Left ventricle myocardium inferior (tissue), 1 donor: ENCODE measurements at places on chromosomes 4 and X. TPM values are rescaled to one million over a fixed set of nuclear protein-coding genes. Genes with fewer than 3 reads are reported as not detected.
A peak's percentile ranks its signal among the peaks of the same experiment; 100 is the strongest.

GRCh38 chr4:23006756-23007155, 314.0 kb downstream of the GBA3 start:
- H3K27ac ChIP-seq: no peak overlapping the region
- no peak overlapping the region for H3K4me3 ChIP-seq
- H3K27me3 ChIP-seq: no peaks in the 10 kb centered on the region
- no peak for DNase-seq

DNA sequence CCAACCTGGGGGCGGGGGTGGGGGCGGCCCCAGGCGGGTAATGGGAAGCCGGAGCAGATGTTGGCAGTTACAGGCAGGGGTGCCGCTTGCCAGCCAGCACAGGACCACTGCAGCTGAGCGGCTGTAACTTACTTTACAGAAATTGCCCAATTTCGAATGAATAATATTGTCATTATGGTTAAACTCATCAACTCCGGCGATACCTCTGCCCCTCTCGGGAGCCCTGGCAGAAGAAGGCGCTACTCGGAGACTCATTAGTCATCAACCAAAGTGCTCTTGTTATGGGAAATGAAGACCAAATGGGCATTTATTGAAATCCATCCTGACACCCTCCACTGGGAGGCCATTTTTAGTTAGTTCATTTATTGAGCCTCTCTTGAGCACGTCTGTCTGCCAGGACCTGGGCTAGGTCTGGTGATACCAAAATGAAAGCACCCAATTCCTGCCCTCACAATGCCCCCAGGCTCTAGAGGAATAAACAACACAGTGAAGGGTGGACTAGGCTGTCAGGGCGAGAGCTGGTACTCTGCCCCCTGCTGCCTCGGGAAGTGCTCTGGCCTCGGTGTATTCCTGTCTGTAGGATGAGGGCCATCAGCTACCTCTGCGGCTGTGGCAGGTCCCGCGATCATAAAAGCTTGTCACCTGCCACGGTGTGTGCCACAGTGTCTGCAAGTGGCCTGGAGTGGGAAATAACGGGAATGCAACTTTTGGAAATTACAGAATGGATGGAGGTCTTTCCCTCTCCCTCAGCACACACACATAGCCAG, 159.1 kb upstream of the PSAPL1 start:
- H3K27me3 ChIP-seq: peaks cover 18% of the 10 kb centered on the region
- DNase-seq: no peak
- no peak overlapping the region for H3K27ac ChIP-seq

GRCh38 chr4:139208404-139208945, 31.5 kb upstream of the ELF2 start:
- H3K4me3 ChIP-seq: no peak overlapping the region
- DNase-seq: no peak
- peak overlapping the region; percentile 76 for H3K27ac ChIP-seq
- H3K36me3 ChIP-seq: no peaks in the 10 kb centered on the region

DNA sequence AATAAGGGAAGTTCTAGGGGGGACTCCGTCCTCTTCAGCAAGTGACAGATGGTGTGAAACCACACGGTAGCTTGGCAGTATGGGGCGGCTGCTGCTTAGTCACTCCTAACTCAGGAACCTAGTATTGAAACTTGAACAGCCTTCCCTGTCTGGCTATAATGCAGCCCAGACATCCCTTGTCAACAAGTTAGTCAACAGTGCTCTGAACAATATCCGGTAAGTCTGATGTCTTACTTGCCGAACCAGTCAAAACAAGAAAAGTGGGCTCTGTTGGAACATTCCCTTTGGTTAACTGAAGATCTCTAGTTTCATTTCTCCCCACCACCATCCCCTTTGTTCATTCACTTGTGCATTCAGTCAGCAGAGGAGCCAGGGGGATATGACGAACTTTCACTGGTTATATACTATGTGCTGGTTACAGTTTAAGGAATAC, 18.7 kb upstream of the CXCL13 start:
- H3K27me3 ChIP-seq: peaks cover 4% of the 10 kb centered on the region
- H3K4me3 ChIP-seq: no peak overlapping the region
- DNase-seq: no peak

The LINC00632 gene
- 123 TPM for total RNA-seq

GRCh38 chrX:63918611-63919010, 133.6 kb upstream of the ARHGEF9 start:
- DNase-seq: no peak
- no peak overlapping the region for H3K27ac ChIP-seq
- H3K27me3 ChIP-seq: no peaks in the 10 kb centered on the region
- H3K4me3 ChIP-seq: no peak overlapping the region
